Activated CD4-positive, alpha-beta memory T cell treated with anti-CD3 and anti-CD28 coated beads, Interleukin-2, amount 10 ng/mL, durations not matched to agents 7 days and 5 days (primary cell): ENCODE measurements at places on chromosomes 4 and X.

- no peak for DNase-seq
These were observed 53.1 kb downstream of the BMP2K start for GRCh38 chr4:78829296-78829695.

- no peak for DNase-seq
These were observed 10.0 kb downstream of the SH3KBP1 start for GRCh38 chrX:19877431-19877830.

DNA sequence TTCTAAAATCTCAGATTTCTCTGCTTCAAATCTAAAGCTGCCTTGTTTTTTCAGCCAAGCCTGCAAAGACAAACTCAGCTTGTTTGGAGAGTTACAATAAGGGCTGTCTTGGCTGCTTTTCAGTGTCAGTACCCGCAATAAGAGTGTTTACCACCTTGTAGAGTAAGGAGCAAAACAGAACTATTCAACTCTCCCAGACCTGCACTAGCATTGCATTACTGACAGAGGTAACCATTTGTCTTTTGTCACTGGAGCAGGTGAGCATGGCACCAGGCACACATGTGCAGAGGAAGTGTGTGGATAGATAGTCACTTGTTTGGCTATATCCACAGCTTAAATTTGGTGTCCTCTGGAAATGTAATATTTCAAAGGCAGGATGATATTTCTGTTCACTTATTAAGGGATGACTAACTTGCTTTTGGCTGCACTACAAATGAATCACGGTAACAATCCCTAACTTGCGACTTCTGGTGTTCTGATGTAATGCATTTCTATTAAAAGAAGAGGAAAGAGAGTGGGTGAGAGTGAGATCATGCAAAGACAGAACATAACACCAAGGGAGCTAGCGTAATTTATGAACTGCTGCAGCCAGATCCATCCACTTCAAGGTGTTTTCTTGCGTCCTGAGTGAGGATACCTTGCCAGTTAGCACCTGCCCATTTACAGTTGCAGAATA, 38.6 kb downstream of the PTCHD1 start:
- no peak for DNase-seq

DNA sequence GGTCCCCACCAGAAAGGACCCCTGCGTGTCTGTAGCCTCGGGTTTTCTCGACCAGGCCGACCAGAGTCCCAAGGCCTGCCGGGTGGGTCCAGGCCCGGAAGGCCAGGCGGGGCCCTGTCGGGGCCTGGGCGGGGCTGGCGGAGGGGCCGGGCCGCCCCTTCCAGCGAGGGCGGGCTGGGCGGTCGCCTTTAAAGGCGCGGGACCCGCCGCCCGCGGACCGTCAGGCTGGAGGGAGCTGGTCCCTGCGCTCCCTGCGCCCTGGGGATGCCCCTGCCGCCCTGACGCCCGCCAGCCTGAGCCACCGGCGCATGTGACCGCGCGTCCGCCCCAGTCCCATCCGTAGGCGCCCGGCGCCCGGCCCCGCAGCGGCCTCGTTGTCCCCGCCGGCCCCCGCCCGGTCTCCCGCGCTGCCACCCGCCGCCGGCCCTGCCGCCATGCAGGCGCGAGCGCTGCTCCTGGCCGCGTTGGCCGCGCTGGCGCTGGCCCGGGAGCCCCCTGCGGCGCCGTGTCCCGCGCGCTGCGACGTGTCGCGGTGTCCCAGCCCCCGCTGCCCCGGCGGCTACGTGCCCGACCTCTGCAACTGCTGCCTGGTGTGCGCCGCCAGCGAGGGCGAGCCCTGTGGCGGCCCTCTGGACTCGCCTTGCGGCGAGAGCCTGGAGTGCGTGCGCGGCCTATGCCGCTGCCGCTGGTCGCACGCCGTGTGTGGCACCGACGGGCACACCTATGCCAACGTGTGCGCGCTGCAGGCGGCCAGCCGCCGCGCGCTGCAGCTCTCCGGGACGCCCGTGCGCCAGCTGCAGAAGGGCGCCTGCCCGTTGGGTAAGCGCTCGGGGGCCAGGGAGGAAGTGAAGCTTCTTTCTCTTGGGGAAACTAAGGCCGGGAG, at the start of gene HTRA3:
Gene HTRA3, plus strand, starts transcription at position 220 of the 883 bp plus-strand sequence. Its CDS starts 215 bp downstream, at position 435.
- no peak for DNase-seq
